ENCODE measurements at places on chromosomes 3 and 15.

DNA sequence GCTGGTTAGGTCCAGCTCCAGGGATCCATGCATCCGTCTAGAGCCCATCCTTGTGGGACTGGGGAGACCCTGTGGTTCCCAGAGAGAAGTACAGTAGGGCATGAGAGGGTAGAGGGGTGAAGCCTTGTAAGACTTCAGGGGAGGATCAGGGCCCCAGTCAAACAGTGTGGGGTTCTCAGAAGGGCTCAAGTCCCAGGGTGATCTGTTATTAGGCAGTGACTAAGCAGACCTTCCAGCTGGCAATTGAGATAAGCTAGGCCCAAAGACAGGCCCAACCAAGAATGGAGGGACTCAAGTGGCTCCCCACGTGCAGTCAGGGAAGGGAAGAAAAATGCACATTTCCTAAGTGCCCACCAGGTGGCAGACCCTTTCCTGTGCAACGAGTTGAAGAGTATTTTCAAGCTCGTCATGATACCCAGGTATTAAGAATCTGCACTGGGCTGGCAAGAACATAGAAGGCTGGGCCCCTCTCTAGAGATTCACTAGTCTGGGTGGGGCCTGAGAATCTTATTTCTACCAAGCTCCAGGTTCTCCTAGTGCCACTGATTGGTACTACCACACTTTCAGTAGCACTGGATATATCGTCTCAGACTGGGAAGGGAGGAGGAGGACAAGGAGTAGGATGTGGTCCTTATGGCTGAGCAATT is 240.8 kb downstream of the NR1D2 start:
- no peak for DNase-seq

- no peak for DNase-seq
These were observed 12.1 kb downstream of the GAP43 start for GRCh38 chr3:115635406-115635805.

DNA sequence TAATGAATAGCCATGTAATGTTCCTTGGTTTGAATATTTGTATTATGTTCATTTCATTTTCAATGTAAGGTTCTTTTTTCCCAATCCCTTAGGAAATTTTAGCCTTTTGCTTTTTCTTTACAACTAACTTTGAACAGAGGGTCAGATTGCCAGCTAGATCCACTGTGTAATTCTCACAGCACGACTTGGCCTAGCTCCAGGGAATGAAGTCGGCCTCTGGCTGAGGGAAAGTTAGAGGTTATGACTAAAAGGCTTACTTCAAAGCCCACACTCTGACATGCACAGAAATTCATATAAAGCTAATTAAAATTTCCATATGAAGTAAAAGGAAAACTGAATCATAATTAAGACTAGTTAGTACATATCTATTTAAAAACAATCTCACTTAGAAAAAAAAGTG is 38.7 kb downstream of the ROBO1 start:
- DNase-seq = no peak

DNA sequence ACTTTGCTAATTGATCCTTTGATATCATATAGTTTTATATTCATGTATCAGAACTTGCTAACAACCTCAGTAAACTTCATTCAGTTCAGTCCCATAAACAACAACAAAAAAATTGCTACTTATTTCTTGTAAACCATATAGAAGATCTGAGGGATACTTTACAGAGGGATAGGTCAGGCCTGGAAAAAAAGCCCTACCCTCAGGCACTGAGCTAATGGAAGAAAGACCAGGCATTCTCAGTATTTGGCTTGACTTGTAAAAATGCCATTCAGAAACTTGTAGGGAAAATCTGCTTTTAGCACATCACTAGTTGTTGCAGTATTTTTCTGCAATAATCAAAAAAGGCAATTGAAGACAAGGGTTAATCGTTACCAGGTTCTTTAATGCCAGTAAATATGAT is 33.1 kb downstream of the ARMC8 start:
- DNase-seq = no peak

GRCh38 chr3:117281371-117281770 is 571.8 kb downstream of the TUSC7 start:
- DNase-seq = no peak

GRCh38 chr3:28547677-28548076 is 199.1 kb upstream of the AZI2 start:
- DNase-seq = no peak

GRCh38 chr3:169861871-169862270 is 7.9 kb downstream of the LRRC31 start:
- DNase-seq = no peak

GRCh38 chr3:42936157-42936981 is 30.4 kb downstream of the ZNF662 start:
- DNase-seq = no peak

GRCh38 chr15:60935130-60935529 is 294.0 kb downstream of the RORA start:
- DNase-seq = no peak

DNA sequence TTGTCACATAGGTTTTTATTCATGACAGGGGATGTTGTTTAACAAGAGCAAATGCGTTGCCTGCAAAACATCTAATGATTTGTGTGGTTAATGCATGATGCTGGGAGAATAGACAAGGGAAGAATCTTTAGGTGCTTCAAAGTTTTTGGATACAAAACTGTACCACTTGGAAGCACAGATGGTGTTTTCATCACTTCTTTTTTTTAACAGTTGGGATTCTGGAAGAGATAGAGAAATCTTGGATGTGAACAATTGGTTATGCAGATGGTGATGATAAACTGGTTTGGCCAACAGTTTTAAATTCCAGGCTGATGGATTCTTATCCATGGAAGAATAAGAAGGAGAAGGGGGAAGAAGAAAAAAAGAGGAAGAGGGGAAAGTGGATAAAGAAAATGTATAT is 379.4 kb downstream of the KCNH8 start:
- no peak for DNase-seq

Data from central memory CD4-positive, alpha-beta T cell (primary cell).